ENCODE measurements at places on chromosomes 6 and 20.

DNA sequence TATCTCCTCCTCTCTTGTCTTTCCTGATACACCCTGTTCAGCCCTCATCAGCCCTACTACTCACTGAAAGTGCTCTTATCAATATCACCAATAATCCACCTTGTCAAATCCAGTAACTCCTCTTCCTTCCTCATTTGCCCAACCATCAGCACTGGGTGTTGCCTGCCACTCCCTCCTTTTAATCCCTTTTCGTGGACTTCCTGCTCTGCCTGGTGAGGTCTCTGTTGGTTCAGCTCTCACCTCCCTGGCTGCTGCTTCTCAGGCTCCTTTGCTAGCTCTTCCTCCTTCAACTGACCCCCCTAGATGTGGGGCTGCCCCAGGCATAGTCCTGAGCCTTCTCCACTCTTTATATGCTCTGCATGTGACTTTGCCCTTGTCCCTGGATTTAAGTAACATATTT is 92.5 kb downstream of the PREP start:
- DNase-seq, result no peak

DNA sequence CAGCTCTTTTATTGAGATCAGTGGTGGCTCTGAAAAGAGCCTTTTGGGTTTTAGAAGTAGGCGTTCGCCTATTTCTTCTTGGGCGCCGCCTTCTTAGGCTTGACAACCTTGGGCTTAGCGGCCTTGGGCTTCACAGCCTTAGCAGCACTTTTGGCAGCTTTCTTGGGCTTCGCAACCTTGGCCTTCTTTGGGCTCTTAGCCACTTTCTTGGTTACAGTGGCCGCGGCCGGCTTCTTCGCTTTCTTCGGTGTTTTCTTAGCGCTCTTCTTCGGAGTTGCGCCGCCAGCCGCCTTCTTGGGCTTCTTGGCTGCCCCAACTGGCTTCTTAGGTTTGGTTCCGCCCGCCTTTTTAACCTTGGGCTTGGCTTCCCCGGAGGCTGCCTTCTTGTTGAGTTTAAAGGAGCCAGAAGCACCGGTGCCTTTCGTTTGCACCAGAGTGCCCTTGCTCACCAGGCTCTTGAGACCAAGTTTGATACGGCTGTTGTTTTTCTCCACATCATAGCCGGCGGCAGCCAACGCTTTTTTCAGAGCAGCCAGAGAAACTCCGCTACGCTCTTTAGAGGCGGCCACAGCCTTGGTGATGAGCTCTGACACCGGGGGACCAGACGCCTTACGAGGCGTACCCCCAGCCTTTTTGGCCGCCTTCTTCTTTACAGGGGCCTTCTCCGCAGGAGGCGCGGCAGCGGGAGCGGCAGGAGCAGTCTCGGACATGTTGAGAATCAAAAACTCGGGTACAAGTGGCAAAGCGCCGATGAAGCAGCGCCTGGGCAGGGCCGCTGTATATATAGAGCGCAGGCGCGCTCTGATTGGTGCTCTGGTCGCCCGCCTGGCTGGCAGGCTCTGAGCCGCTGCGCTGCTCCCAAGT is 31.3 kb upstream of the HFE start:
- peak; percentile 72 for DNase-seq

GRCh38 chr20:38985603-38986170 is 23.5 kb downstream of the DHX35 start:
- DNase-seq, result no peak

DNA sequence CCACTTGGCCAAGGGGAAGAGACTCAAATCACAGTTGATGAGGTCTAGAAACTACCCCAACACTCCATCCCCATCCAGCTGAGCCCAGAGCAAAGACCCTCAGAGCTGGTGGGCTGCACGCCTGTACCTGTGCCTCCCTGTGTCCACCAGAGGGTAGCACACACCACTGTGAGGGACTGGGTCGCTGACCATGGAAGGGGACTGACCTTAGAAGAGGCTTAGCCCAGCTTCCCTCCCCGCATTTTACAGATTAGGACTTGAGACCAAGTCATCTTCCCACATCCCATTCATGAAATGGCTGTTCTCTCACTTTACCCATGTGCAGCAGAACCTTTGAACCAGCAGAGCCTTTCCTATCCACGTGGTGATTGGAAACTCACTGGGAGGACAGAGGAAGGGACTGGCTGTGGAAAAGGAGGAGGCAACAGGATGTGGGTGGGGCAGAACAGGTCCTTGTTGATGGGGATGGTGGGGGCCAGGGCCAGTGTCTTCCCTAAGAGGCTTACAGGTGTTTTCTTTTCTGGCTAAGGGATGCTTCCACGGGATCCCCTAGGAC is 44.3 kb downstream of the CPXM1 start:
- no peak for DNase-seq

GRCh38 chr6:36766399-36766945 is 68.8 kb downstream of the RAB44 start:
- no peak for DNase-seq

DNA sequence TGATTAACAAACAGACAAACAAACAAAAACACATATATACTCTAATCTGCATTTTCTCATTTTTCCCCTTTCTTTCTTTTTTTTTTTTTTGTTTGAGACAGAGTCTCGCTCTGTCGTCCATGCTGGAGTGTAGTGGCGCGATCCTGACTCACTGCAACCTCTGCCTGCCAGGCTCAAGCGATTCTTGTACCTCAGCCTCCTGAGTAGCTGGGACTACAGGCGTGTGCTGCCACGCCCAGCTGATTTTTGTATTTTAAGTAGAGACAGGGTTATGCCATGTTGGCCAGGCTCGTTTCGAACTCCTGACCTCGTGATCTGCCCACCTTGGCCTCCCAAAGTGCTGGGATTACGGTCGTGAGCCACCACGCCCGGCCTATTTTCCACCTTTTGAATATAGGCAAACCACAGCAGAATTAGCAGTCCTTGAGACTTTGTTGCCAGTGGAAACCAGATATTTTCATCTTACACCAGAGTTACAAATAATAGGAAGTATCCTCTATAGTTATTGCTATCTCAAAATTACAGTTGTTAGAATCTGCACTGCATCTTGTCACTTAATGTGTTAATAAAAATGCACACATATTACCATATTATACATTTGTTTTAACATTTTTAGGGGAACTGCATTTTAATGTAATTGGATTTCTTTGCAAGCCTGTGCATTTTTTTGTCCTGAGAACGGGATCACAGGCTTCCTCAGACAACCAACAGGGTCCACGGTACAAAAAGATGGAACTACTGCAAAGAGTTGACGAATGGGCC is 208.2 kb upstream of the ZNF217 start:
- no peak for DNase-seq

GRCh38 chr6:80959034-80959433 is 793.4 kb downstream of the TENT5A start:
- DNase-seq, result no peak
